Frontal cortex (tissue), 4 donors: ENCODE measurements at places on chromosomes 1 and 21.

GRCh38 chr1:92961131-92961895, at the start of gene DIPK1A:
DIPK1A (minus strand) TSS chr1:92961462; CDS start chr1:92961429, 33 bp downstream.
- DNase-seq = peak; percentile 91

- DNase-seq = no peak
Observed at GRCh38 chr21:45461369-45461750, 56.4 kb downstream of the COL18A1 start.

- no peak for DNase-seq
Observed at GRCh38 chr1:243497939-243498681, 242.3 kb downstream of the SDCCAG8 start.

DNA sequence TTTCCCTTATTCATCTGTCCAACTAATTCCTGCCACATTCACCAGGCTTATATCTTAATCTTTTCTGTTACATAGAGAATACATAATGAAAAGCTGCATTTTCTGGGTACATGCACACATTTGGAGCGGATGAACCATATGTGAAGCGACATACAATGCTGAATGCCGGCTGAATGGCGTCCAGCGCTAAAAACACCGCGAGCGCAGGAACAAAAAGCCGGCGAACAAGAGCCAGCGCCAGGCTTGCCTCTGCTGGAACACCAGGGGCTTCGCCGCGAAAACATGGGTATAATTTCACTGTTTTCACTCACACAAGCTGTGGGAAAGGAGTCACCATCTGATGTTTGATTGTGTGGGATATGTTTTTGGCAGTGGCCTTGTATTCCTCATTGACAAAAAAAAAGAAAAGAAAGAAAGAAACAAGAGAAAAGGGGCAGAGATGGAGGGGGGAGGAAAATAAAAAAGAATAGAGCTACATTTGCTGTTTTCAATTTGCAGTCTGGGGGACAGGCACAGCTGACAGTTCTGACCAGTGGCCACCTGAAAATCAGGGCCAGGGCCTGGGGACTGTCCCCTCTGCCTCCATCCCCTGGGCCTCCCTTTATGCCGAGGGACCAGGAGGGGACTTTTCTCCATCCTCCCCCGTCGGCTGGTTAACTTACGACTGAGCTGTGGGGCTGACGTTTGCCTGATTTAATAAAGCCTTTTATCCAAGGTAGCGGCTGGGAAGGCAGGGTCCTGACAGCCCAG, 70.2 kb upstream of the OLIG2 start:
- DNase-seq = no peak

- no peak for DNase-seq
Observed at GRCh38 chr1:108824051-108824450, 32.8 kb downstream of the AKNAD1 start.
